ENCODE measurements at places on chromosomes 6 and 20.

- no peak for DNase-seq
Observed at GRCh38 chr20:57797401-57797800, 87.6 kb upstream of the PMEPA1 start.

GRCh38 chr20:4067600-4068261 lies 52.4 kb upstream of the RNF24 start:
- no peak for DNase-seq

DNA sequence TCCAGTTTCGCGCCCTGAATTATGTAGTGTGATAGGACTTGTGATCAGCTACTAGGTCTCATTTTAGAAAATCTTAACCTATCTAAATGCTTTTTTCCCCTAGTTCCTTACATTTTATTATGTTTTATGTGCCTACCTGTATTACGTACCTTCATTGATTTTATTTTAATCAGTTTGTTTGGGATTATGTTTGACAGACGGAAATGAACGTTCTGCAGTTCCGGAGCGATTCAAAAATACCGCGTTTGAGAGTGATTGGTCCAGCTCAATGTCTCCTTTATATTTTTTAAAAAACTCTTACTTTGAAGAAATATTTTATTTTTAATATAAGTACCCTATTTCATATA lies 114.3 kb upstream of the BTN3A2 start:
- DNase-seq: peak; percentile 25

DNA sequence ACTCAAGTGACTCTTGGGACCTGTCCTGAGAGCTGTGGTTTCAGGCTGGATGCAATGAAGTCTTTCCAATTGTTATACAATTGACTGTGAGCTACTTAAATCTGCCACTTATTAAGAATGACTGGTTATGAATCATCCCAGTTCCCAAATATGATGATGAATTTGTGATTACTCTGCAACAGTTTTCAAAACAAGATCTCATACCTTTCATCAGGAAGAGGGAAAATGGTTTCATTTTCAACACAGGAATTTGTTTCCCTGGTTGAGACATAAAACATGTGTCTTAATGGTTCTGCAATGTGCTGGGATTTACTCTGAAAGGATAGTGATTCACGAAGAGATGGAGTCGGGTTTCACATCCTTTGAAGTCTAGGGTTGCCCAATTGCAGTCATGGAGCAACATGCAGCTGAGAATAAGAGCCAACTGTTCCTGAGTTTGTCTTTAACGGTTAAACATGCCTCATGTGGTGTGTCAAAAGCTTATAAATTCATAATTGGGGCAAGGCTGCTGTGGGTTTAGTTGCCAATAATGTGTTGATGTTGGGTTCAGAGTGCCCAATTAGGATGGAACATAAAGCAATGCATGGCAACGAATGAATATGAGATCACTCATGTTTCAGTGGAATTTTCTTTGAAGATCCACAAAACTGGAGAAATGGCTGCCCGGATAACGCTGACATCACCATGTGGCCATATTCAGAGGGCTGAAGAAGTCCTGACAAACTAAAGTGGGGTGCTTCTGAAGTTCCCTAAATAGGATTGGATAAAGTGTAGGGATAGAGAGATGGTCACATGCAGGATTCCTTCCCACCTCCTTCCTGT lies 41.0 kb downstream of the CYP24A1 start:
- no peak for DNase-seq

DNA sequence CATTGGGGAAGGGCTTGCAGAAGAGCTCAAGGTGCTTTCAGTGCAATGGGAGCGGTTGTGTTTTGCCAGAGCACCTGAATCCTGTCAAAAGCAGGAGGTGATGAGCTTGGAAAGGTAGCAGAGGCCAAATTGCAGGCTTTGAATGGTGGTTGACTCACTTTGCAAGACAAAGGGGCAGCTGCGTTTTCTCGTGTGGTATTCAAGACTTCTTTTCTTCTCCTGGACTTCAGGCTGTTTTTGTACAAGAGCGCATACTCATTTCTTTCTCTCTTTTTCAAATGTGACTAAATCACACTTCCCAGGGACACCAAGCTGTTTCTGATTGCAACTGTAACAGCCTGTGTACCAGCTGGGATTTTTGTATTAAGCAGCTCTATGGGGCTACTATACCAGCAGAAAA lies 32.3 kb downstream of the GHRH start:
- DNase-seq: no peak

DNA sequence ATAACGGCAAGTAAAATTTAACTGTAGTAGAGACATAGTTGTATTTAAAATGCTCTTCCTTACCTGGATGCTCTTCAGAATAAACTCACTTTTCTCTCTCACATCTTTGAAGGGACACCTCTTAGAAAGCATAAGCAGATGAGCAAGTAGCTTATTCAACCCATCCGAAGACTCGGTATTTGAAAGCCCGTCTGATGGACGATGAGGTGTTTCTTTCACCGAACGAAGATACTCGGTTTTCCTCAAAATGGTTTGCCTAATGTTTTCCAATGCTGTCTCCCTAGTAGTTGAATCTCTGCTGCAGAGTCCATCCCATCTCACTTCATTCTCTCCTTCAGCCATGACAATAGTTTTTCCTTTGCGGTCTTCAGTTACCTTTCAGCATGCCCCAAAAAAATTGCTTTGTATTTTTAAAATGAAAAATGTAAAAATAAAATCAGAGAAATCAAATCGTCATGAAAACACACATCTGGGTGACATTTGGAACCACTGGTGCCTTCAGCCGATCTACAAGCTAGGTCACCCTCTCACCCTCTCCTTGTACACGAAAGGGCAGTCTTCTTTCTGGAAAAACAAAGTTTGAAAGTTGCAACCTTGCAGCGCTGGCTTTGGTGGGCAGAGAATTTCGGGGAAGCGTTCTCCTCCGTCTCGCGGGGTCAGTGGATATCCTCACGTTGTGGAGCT lies 772 bp downstream of the SESN1 start:
- DNase-seq: no peak

DNA sequence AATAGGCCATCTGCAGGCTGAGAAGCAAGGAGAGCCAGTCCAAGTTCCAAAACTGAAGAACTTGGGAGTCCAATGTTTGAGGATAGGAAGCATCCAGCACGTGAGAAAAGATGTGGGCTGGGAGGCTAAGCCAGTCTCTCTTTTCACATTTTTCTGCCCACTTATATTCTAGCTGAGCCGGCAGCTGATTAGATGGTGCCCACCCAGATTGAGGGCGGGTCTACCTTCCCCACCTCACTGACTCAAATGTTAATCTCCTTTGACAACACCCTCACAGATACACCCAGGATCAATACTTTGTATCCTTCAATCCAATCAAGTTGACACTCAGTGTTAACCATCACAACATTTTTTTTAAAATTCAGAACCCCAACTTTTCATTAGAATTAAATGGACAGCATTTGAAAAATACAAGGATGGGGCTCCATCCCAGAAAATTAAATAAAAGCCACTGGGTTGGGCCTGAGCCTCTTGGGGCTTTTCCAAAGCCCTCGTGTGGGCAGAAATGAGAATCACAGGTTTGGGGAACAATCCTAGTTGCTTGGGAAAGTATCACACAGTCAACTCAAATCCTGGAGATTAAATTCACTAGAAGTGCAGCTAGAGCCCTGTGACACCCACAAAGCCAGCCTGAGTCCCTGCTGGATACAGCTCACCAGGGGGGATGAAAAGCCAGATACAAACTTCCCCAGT lies 2.2 kb downstream of the CLDN20 start:
- DNase-seq: no peak

- DNase-seq: no peak
Observed at GRCh38 chr6:110938171-110938570, 20.3 kb upstream of the GTF3C6 start.

- no peak for DNase-seq
Observed at GRCh38 chr6:56911847-56912246, 43.1 kb upstream of the BEND6 start.

DNA sequence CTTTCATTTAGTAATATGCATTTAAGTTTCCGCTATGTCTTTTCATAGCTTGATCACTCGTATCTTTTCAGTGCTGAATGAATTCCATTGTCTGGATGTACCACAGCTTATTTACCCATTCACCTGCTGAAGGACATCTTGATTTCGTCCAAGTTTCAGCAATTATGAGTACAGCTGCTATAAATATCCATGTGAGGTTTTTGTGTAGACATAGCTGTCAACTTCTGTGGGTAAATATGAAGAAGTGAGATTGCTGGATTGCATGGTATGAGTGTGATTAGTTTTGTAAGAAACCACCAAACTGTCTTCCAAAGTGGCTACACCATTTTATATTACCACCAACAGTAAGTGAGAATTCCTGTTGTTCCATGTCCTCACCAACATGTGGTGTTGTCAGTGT lies 79.2 kb upstream of the STMND1 start:
- no peak for DNase-seq

- DNase-seq: no peak
Observed at GRCh38 chr6:160005211-160005610, 36.3 kb downstream of the IGF2R start.

All from stimulated activated naive CD8-positive, alpha-beta T cell treated with anti-CD3 and anti-CD28 coated beads, Interleukin-15, amount 100 ng/mL, for 72 hours (primary cell).